ENCODE measurements at places on chromosomes 6 and 20. TPM values are rescaled to one million over a fixed set of nuclear protein-coding genes. Genes with fewer than 3 reads are reported as not detected.

The TAGAP gene
- polyA plus RNA-seq: 3.1 TPM

DNA sequence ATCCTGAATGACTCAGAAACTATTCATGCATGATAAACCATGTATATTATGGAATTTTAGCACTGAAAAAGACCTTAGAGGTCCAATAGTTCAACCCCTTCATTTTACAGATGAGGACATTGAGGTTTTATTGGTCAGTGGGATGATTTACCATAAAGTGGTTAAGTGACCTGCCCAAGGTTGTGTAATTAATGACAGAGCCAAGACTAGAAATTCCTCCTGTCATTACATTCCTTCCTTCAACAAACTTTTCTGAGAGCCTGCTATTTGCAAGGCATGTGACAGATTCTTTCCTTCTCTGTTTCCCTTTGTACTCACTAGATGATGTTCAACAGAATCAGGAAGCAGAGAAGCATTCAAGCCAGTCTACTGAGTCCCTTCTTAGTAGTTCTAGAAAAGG lies 170.7 kb upstream of the KCNK16 start:
- H3K36me3 ChIP-seq: no peaks in the 10 kb centered on the region
- no peak for DNase-seq
- no peaks in the 10 kb centered on the region for H3K27me3 ChIP-seq
- H3K4me1 ChIP-seq: no peaks in the 10 kb centered on the region

DNA sequence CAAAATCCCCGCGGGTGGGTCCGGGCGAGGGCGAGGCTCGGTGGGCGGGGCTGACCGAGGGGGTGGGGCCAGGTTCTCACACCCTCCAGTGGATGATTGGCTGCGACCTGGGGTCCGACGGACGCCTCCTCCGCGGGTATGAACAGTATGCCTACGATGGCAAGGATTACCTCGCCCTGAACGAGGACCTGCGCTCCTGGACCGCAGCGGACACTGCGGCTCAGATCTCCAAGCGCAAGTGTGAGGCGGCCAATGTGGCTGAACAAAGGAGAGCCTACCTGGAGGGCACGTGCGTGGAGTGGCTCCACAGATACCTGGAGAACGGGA lies 809 bp downstream of the HLA-G start:
- H3K4me3 ChIP-seq: no peak overlapping the region
- peaks cover 10% of the 10 kb centered on the region for H3K4me1 ChIP-seq
- no peak for DNase-seq

The BPIFA1 gene
- not detected for polyA plus RNA-seq

The HCRTR2 gene
- 6.1 TPM for polyA plus RNA-seq

The KCNQ5 gene
- 5.9 TPM for polyA plus RNA-seq

Measured in spinal cord (tissue), 10 donors.